ENCODE measurements at places on chromosomes 16 and 17. TPM values are rescaled to one million over a fixed set of nuclear protein-coding genes. Genes with fewer than 3 reads are reported as not detected.

The OR3A3 gene
- not detected for total RNA-seq

The SCGB1C2 gene
- total RNA-seq, result not detected

The SKA2 gene
- 143 TPM for total RNA-seq

The GAS2L2 gene
- total RNA-seq, result not detected

The TBC1D3 gene
- not detected for total RNA-seq

The ZNF200 gene
- 5.0 TPM for total RNA-seq

The PRSS21 gene
- total RNA-seq, result not detected
